Inflammatory macrophage treated with lipopolysaccharide for 4 hours (primary cell): ENCODE measurements at places on chromosomes 1 and 21.

- DNase-seq = no peak
These were observed 5.4 kb downstream of the CATSPER4 start for GRCh38 chr1:26195805-26196204.

- no peak for DNase-seq
These were observed 286.7 kb downstream of the SRGAP2C start for GRCh38 chr1:121471523-121471922.

GRCh38 chr21:24935991-24936390, 671.3 kb downstream of the MRPL39 start:
- no peak for DNase-seq

- peak; percentile 47 for DNase-seq
These were observed 129.8 kb upstream of the SAMSN1 start for GRCh38 chr21:14675774-14676530.

DNA sequence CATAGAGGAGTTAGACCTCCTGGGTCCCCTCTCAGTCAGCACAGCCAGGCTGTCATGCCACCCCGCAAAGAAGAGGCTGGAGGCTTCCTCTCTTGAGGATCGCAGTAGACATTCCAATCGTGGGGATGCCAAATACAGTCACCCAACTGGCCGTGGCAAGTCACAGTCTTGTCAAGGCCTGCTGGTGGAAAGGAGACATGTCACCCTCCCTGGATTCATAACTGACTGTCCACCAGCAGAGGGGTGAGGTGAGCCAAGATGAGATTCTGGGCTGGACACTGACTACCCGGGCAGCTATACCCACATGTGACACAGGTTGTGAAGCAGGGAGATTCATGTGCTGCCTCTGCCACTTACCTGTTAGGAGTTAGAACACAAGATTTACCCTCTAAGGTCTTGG, 123.5 kb upstream of the NGF start:
- DNase-seq = no peak
